ENCODE measurements at places on chromosomes 7 and 10.

GRCh38 chr10:132550366-132551092 lies 12.9 kb downstream of the INPP5A start:
- no peak for DNase-seq

DNA sequence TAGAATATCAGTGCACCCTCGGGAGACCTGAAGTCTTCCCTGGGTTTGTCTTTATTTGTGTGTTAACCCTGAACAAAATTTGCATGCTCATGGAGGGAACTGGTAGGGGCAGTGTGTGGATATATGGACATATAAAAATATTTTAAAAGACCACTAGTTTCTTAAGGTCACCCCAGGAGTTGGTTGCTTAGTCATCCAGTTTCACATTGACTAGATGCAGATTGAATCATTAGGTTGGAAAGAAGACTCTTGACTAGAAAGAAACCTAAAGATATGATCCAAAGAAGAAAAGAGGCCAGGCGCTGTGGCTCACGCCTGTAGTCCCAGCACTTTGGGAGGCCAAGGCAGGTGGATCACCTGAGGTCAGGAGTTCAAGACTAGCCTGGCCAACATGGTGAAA lies 137.1 kb downstream of the KAT6B start:
- no peak for DNase-seq

GRCh38 chr7:99102809-99103690 lies 40.9 kb downstream of the SMURF1 start:
- DNase-seq = peak; percentile 65

DNA sequence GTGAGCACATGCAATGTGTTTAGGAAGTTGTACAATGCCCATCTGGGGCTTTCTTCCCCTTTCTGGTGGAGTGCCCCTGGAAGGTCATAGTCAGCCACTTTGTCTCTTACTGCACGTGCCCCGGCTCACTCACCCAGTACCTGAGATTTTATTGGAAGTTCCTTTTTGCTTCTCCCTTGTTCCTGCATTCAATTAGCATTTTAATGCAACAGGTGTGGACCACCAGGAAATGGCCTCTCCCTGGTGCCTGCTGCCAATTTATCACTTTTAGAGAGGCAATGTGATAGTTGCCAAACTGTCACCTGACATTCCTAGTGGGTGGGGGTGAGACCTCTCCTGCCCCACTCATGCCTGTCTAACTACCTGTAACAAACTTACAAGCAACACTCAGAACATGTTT lies 293.4 kb upstream of the DKK1 start:
- no peak for DNase-seq

DNA sequence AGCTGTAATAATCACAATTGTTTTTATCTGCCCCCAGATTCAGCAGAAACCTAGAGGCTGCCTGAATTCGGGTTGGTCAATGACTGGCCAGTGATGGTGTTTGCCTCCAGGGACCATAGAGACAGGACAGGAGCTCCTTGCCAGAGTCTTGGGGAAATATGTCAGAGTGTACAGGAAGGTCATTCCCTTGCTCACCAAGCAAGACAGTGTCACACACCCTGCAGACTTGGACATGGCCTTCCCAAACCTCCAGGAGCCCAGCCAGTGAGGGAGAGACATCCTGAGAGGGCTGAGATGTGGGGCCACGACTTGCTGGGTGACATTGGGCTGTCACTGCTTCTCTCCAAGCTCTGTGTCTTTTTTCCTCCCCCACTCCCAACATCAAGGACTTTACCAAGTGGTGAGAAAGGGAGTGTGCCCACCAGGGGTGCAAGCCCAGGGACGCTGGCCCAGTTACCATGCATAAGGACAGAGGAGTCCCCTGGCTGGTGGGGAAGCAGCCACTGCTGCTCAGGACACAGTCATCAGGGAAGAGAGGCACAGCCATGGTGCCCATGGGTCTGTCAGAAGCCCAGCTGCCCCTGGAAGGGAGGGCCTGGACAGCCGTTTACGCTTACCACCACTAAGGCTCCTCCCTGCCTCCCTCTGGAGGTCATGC lies 25.3 kb upstream of the C10orf53 start:
- no peak for DNase-seq

- DNase-seq = peak; percentile 8
These were observed at the start of gene NKX2-3 for GRCh38 chr10:99532687-99533495. NKX2-3 (plus strand) TSS chr10:99532942; CDS start chr10:99533132, 190 bp downstream.

DNA sequence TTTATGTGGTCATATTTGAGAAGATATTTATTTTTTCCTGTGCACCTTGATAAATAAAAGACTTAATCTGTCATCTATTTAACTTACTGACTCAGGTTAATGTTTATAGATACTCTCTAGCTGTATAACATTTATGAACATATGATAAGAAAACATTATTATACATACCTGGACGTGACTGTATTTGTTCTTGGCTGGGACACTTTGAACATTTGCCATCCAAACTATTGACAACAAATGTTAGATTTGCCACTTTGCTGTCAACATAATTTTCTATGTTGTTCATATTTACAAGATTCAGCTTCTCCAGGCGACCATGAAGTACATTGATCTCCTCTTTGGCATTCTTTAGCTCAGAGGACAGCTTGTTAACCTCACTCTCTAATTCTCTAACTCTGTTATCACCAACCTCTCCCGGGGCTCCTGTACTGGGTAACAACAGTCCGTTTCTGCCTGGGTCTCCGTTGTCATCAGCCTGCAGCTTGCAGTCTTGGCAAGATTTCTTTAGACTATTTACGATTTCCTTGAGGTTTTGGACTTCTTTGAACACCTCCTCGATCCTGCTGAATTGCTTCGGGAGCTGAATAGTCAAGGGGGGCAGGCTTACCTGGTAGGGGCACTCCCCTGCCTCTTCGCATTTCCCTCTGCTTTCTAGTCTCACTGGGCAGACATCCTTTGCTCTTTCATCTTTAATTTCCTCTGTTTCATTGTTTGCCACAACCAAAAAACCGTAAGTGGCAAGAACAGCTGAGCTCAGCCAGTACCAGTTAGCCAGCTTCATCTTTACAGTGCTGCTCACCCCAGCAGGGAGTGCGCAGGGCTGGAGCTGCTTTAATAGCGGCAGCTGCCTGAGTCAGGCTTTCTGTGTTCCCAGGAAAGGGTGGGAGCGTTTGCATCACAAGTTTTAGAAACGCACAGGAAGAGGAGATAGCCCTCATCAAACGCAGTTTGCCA lies at the start of gene FGL2:
TSS of gene FGL2 (minus strand) at position 807 of the 954 bp plus-strand sequence. CDS start at position 781, 26 bp downstream.
- peak; percentile 52 for DNase-seq

- no peak for DNase-seq
These were observed 45.8 kb upstream of the MNX1 start for GRCh38 chr7:157056246-157056645.

DNA sequence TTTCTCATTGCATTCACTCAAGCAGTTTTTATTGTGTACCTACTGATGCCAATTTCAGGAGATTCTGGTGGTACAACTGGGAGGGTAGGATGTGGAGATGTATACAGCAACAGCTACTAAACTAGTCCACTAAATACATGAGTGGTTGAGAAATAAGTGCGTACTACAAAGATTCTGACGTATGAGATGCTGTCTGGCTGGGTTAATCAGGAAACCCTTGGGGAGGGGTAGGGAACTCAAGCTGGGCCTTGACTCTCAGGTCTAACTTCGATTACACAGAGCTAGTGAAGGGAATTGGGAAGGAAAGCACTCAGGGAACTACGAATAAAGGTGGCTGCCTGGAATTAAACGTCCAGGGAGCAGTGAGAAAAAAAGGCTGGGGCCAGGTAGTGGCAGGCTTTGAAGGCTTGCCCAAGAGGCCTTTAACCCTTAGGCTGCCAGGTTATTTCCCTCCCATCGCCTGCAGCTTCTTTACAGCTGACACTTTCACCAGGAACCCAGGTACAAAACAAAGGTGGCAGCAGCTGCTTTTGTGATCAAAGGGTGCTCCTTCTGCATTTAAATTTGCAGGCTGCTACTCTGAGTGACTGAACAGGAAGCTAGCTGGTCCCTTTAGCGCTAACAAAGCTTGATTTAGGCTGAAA lies 3.2 kb downstream of the MMS19 start:
- DNase-seq = peak; percentile 22

GRCh38 chr7:92602352-92603088 lies 12.3 kb upstream of the FAM133B start:
- DNase-seq = no peak

- DNase-seq = no peak
These were observed 1.8 kb downstream of the TFEC start for GRCh38 chr7:116028787-116029186.

DNA sequence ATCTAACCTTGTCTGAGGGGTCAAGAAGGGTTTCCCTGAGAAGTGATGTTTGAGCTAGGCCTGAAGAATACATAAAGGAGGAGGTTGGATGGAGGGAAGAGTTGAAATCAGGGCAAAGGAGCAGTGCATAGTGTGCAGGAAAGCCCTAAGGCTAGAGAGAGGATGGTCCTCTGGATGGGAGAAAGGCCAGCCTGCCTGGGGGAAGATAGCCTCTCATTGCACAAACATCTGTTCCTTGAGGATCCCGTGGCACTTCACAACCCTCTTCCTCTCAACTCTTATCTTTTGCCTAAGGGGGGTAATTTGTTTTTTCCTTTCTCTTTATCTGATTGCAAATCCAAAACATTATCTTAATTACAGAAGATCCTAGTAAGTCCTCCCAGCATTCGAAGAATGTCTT lies 35.7 kb downstream of the STAMBPL1 start:
- DNase-seq = no peak

- no peak for DNase-seq
These were observed 3.7 kb upstream of the CALU start for GRCh38 chr7:128735436-128735835.

DNA sequence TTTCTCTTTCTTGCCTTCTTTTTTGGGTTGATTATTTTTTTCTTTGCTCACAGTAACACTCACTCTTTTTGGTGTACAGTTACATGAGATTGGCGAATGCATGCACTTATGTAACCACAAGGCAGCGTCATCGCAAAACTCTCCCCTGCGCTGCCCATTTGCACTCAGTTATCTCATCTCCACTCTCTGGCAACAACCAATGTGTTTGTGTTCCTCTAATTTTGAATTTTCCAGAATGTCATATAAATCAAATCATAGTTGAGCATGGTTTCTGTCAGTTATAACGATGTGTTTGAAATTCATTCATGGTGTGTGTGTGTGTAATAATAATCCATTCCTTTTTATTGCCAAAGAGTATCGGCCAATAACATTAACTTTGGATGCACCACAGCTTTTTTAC lies 23.0 kb upstream of the IGFBP3 start:
- no peak for DNase-seq

- DNase-seq = peak; percentile 66
These were observed 1046.2 kb downstream of the XPNPEP1 start for GRCh38 chr10:108877095-108877561.

- DNase-seq = no peak
These were observed 26.8 kb downstream of the PODXL start for GRCh38 chr7:131529617-131530016.

- no peak for DNase-seq
These were observed 53.8 kb downstream of the PROSER2 start for GRCh38 chr10:11876805-11877590.

GRCh38 chr10:12062754-12063482 lies 5.8 kb upstream of the DHTKD1 start:
- DNase-seq = no peak

DNA sequence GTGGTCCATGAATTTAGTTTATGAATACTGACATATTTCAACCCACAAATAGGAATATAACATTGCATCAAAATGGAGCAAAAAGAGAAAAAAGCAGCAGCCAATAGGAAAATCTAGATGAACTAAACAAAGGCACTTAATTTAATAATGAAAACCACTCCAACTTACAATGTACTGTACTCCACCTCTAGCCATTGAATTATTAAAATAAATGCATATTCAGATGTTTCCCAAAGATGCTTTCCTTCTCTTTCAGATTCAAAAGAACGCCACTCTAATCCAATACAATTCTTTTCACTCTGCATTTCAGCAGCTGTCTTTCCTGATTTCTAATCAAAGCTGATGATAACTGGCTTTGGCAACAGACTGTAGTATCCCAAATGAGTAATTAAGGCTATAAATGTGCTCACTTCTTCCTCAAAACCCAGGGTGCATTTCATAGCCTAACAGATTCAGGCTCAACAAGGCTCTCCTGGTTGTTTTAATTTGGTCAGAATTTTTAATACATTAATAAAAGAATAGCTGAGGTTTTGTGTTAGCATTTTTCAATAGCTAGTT lies 577.1 kb downstream of the PARD3 start:
- no peak for DNase-seq

DNA sequence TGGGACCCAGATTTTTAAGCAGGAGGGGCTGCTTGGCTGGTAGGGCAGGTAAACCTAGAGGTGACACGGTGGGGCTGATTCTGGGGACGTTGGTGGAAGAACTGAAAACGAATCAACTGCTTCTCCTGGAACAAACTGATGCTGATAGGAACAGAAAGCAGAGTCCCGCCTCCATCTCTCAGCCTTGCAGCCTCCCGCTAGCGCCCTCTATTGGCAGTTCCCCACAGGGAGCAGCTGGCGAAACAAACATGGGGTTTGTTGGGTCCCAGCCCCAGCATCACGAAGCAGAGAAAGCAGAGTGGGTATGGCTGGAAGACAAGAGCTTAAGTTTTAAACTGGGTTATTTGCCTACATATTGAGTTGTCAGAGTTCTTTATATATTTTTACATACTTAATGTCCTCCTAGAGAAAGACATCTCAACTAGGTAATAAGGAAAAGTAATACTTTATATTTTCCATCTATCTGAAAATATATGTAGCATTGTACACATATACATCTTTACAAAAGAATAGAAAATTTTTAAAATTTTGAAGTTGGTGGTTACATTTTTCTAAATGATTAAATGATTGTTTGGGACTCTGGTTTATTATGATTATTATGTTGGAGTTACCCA lies 42.3 kb upstream of the FOXI2 start:
- no peak for DNase-seq

GRCh38 chr7:1085266-1085665 lies 2.6 kb upstream of the GPER1 start:
- no peak for DNase-seq
